ENCODE measurements at places on chromosomes 4 and X. TPM values are rescaled to one million over a fixed set of nuclear protein-coding genes. Genes with fewer than 3 reads are reported as not detected.

NAA11 gene
- total RNA-seq = not detected

OPN1MW3 gene
- not detected for total RNA-seq

LDOC1 gene
- total RNA-seq = 6.8 TPM

LRAT gene
- total RNA-seq = 0.17 TPM

SOWAHD gene
- total RNA-seq = under 0.01 TPM

EPGN gene
- total RNA-seq = 0.32 TPM

Data from bronchial smooth muscle cell (primary cell).